ENCODE measurements at places on chromosomes 3 and 15. TPM values are rescaled to one million over a fixed set of nuclear protein-coding genes. Genes with fewer than 3 reads are reported as not detected.

KY gene
- total RNA-seq = not detected

SMARCC1 gene
- 130 TPM for total RNA-seq

FAH gene
- total RNA-seq = 63.6 TPM

GPR62 gene
- not detected for total RNA-seq

IL5RA gene
- total RNA-seq = not detected

FBXW12 gene
- not detected for total RNA-seq

- no peaks in the 10 kb centered on the region for H3K4me1 ChIP-seq
- no peak overlapping the region for H3K27ac ChIP-seq
- no peaks in the 10 kb centered on the region for H3K36me3 ChIP-seq
- H3K27me3 ChIP-seq = no peaks in the 10 kb centered on the region
- no peak overlapping the region for H3K4me3 ChIP-seq
Observed at GRCh38 chr3:65500398-65501306, 538.1 kb downstream of the MAGI1 start.

NEK11 gene
- 4.1 TPM for total RNA-seq

DNA sequence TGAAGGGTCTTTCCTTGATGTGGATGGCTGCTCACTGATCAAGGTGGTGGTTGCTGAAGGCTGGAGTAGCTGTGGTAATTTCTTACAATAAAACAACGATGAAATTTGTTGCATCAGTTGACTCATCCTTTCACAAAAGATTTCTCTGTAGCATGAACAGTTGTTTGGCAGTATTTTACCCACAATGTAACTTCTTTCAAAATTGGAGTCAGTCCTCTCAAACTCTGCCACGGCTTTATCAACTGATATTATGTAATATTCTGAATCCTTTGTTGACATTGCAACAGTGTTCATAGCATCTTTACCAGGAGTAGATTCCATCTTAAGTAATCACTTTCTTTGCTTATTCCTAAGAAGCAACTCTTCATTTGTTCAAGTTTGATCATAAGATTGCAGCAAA lies 252.6 kb downstream of the UBE2E2 start:
- no peaks in the 10 kb centered on the region for H3K36me3 ChIP-seq
- no peak for DNase-seq
- H3K27me3 ChIP-seq = peaks cover 13% of the 10 kb centered on the region
- H3K27ac ChIP-seq = no peak overlapping the region
- H3K4me3 ChIP-seq = no peak overlapping the region

GRCh38 chr3:38562467-38562925 lies 66.4 kb downstream of the EXOG start:
- no peak overlapping the region for H3K27ac ChIP-seq
- H3K4me3 ChIP-seq = no peak overlapping the region
- no peak for DNase-seq
- H3K27me3 ChIP-seq = peaks cover 2% of the 10 kb centered on the region
- no peaks in the 10 kb centered on the region for H3K4me1 ChIP-seq

DNA sequence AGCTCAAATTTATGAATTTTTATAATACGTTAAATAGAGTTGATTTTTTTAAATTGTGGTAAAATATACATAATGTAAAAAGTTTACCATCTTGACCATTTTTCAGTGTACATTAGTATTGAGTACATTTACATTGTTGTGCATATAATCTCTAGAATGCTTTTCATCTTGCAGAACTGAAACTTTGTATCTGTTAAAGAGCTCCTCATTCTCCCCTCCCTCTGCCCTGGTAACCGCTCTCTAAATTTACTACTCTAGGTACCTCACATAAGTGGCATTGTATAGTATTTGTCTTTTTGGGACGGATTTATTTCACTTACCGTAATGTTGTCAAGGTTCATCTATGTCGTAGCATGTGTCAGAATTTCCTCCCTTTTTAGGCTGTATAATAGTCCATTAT lies 13.6 kb downstream of the TBC1D23 start:
- no peaks in the 10 kb centered on the region for H3K36me3 ChIP-seq
- no peak overlapping the region for H3K27ac ChIP-seq
- peaks cover 27% of the 10 kb centered on the region for H3K4me1 ChIP-seq

CFAP100 gene
- total RNA-seq = not detected

DNA sequence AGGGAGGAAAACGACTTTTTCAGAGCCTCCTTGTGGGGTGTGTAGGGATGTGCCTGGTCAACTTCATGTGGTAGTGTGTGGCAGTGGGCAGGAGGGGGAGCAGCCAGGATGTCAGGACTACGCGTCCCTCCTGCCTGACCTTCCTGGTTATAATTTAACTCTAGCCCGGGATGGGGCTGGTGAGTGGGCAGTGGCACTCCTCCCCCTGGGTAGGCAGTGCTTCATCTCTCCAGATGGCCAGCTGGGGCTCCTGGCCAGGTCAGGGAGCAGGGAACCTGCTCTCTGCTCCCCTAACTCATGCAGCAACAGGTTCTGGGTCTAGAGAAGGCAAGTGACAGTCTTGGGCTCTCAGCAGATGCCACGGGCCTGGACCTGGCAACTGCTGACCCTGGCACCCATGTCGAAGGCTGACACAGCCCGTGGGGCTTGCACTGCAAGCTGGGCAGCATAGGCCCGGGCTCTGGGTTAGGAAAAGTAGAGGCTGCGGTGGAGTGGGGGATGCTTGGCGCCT lies 2.6 kb downstream of the ITIH4 start:
- no peak for DNase-seq
- no peak overlapping the region for H3K27ac ChIP-seq

GRCh38 chr15:86328658-86329057 lies 249.0 kb downstream of the AGBL1 start:
- no peak for DNase-seq
- no peak overlapping the region for H3K4me3 ChIP-seq
- no peak overlapping the region for H3K27ac ChIP-seq

GRCh38 chr3:158950178-158950901 lies 148.5 kb downstream of the MFSD1 start:
- no peak for DNase-seq
- no peaks in the 10 kb centered on the region for H3K4me1 ChIP-seq
- H3K4me3 ChIP-seq = no peak overlapping the region
- H3K36me3 ChIP-seq = no peaks in the 10 kb centered on the region

FES gene
- total RNA-seq = 140 TPM

DNA sequence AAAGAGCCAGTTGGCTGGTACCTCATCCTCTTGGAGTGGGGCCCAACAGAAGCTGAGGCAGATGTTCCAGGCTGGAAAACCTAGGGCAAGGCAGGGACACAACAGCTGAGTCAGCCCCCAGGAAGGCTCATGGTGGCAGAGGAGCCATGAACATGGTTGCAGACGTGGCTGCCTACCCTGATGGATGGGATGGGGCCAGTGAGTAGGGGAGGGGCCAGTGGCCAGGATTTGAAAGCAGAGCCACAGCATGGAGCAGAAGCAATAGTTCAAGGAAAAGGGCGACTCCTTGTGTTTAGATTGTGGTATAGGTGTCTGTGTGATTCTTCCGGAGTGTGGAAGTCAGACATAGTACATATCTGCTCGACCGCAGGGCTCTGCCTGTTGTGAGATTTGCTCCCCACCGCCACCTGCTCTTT lies 24.2 kb downstream of the PXYLP1 start:
- no peak overlapping the region for H3K4me3 ChIP-seq
- no peak for DNase-seq
- no peak overlapping the region for H3K27ac ChIP-seq
- H3K36me3 ChIP-seq = no peaks in the 10 kb centered on the region

- no peak overlapping the region for H3K4me3 ChIP-seq
- H3K36me3 ChIP-seq = no peaks in the 10 kb centered on the region
- H3K27ac ChIP-seq = no peak overlapping the region
- peaks cover 8% of the 10 kb centered on the region for H3K27me3 ChIP-seq
- H3K4me1 ChIP-seq = no peaks in the 10 kb centered on the region
Observed at GRCh38 chr3:156317462-156318074, 197.2 kb downstream of the KCNAB1 start.

GRCh38 chr3:26721047-26721446 lies 98.5 kb downstream of the LRRC3B start:
- H3K36me3 ChIP-seq = no peaks in the 10 kb centered on the region
- DNase-seq = no peak
- H3K27me3 ChIP-seq = no peaks in the 10 kb centered on the region
- no peak overlapping the region for H3K4me3 ChIP-seq
- no peaks in the 10 kb centered on the region for H3K4me1 ChIP-seq

DNA sequence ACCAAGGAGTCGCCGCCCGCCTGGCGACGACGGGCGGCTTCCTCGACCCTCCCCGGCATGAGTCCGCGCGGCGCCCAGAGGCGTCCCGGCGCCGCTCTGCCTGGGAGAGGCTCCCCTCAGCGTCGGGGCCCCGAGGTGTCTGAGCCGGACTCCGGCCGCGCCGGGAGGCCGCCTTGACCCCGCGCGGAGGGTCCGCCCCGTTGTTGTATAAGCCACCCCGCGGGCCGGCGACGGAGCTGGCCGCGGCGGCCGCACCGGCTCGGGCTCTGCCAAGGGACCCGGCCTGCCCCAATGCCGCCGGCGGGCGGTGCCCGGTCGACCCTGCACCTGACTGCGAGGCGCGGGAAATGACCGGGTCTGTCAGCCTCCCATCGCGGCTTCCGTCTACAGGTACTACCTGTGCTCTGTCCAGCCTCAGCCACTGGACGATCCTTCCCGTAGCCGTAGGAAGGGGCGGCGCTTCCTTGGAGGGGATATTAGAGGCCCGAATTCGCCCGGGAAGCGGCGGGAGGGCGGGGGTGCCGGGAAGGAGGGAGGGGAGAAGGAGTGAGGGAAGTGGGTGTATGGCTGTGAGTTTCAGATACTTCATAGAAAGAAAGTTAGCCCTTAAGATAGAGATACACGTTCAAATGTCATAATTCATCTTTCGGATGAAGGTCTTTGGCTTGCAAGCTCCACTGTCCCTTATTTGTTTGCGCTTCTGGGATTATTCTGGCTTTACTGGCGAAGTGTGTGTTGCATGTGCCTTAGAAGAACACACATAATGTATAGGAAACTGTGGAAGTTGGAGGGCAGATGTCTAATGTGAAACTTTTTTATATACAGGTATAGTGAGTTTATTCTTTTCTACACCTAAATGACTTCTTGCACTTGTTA lies 620 bp downstream of the ABHD5 start:
- no peaks in the 10 kb centered on the region for H3K27me3 ChIP-seq
- H3K27ac ChIP-seq = peak overlapping the region; percentile 85
- peak overlapping the region; percentile 97 for H3K4me3 ChIP-seq
- H3K4me1 ChIP-seq = peaks cover 40% of the 10 kb centered on the region

DNA sequence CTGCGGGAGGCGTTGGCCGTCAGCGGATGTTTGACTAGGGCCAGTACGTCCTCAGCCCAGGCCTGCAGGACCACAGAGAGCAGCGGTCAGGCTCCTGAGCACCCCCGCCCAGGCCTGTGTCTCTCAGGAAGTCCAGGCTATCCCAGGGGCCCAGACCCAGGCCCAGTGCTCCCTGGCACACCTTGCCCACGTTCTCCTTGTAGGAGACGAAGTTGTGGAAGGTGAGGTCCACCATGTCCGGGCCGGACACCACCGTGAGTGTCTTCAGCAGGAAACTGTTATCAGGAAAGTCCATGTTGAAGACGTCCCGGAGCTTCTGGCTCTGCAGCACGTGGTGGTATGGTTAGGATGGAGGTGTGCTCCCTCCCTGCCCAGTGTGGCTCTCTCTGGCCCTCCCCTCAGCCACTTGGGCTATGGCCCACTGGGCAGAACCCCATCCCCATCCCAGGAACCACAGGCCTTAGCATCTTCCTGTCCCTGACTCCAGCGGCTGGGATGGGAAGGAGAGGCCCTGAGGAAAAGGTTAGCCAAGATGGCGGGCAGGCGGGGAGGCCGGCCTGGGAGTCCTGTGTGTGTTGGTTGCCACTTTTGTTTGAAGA lies 5.3 kb downstream of the PLCB2 start:
- H3K4me1 ChIP-seq = peaks cover 18% of the 10 kb centered on the region
- H3K27ac ChIP-seq = no peak overlapping the region
- DNase-seq = no peak
- peaks cover 14% of the 10 kb centered on the region for H3K36me3 ChIP-seq

DNA sequence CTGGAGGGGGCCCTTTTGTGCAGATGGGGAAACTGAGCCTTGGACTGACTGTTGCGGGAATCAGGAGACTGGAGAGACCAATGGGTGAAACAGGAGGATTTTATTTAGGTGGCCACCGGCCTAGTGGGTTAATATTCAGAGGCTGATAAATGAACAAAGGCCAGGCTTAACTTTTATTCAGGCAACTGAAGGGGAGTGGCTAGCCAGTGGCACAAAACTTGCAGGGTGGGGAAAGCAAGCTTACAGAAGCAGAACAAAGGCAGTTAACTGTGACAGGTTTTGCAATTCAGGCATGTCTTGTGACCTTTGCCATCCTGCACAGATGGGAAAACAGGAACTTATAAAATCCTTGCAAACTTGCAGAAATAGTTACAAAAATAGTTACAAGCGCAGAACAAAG lies 24.9 kb upstream of the ACAD9 start:
- DNase-seq = no peak
- H3K4me1 ChIP-seq = no peaks in the 10 kb centered on the region
- no peak overlapping the region for H3K27ac ChIP-seq
- H3K27me3 ChIP-seq = no peaks in the 10 kb centered on the region
- H3K4me3 ChIP-seq = no peak overlapping the region

EPB42 gene
- total RNA-seq = not detected

- no peak for DNase-seq
- no peak overlapping the region for H3K4me3 ChIP-seq
- no peaks in the 10 kb centered on the region for H3K4me1 ChIP-seq
Observed at GRCh38 chr3:98793971-98794370, 30.8 kb downstream of the ST3GAL6 start.

DNA sequence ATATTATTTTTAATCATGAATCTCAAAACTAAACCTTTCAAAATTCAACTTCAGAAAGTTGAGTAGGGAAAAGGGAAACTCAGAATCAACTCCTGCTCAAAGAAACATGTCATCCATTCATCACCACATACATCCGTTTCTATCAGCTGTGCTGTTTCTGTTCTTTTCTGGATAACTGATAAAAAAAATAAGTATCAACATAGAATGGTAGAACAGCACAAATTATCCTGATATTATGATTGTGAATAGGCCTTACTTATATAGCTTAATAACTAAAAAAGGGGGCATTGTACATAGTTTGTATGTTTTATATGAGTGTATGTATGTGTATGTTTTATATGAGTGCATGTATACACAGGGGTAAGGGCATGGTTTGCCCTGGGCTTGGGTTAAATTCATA lies 3.1 kb downstream of the TM4SF1 start:
- no peaks in the 10 kb centered on the region for H3K36me3 ChIP-seq
- no peak for DNase-seq
- no peak overlapping the region for H3K27ac ChIP-seq
- H3K4me1 ChIP-seq = peaks cover 15% of the 10 kb centered on the region
- peaks cover 11% of the 10 kb centered on the region for H3K27me3 ChIP-seq

- H3K27me3 ChIP-seq = no peaks in the 10 kb centered on the region
- DNase-seq = no peak
- H3K4me1 ChIP-seq = no peaks in the 10 kb centered on the region
- no peak overlapping the region for H3K27ac ChIP-seq
Observed at GRCh38 chr3:79598594-79598993, 169.2 kb downstream of the ROBO1 start.

HYKK gene
- total RNA-seq = 0.50 TPM

GRCh38 chr3:78895528-78895927 lies 872.3 kb downstream of the ROBO1 start:
- no peaks in the 10 kb centered on the region for H3K4me1 ChIP-seq
- peaks cover 6% of the 10 kb centered on the region for H3K36me3 ChIP-seq
- H3K27ac ChIP-seq = no peak overlapping the region
- no peaks in the 10 kb centered on the region for H3K27me3 ChIP-seq
- no peak for DNase-seq
- H3K4me3 ChIP-seq = no peak overlapping the region

SERINC4 gene
- 0.24 TPM for total RNA-seq

All from natural killer cell treated with Interleukin-12 subunit alpha and Interleukin-12 subunit beta and Interleukin-15 and Interleukin-18, amount 100 ng/mL, for 72 hours (primary cell).